Bone marrow (tissue), 2 donors: ENCODE measurements at places on chromosomes 3 and 15.
A peak's percentile ranks its signal among the peaks of the same experiment; 100 is the strongest.

- no peak for DNase-seq
These were observed 42.1 kb downstream of the TLE3 start for GRCh38 chr15:70055601-70056051.

DNA sequence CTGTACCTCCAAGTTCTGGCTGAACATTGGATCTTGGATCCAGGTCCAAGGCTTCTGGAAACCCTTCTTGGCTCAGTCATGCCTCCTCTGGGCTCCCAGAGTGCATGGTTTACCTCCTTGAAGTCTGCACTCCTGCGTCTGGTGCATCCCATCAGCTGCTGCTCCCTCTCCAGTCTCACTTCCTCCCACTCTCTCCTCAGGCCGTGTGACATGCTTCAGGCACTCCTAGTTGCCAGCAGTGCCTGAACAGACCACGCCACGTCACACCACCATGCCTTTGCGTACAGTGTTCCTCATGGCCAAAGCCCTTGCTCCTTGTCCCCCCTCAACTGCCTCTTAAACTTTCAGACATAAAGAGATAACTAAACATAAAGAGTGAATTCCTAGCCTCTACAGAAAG lies 5.7 kb downstream of the GPR27 start:
- DNase-seq: no peak

DNA sequence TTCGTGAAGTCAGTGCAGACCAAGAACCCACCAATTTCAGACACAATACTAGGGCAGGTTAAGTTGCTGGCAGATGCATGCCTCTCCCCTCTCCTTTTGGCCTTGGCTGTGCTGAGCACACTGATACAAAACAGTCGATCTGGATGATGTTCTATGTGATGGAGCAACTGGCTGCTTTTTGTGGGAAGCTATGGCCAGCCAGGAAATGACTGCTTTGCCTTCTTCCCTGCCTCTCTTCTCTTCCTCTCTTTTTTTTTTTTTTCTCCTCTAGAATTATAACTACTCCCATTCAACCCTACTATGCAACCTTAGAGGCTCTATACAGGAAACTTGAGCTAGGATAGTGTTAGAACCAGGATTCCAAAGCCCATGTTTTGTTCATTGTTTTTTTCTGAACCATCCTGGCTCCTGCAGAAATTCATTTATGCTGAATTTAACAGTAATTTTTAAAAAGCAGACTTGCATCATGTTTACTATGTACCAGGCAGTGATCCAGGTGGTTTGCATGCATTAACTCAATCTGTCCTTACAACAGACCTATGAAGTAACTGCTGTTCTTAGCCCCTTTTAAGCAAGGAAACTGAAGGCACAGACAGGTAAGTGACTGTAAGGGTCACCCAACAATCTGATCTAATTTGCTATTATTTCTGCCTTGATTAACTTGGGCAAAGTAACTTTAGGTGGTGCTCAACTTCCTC lies 62.9 kb downstream of the PLD1 start:
- no peak for DNase-seq

GRCh38 chr15:92810418-92811138 lies 89.5 kb upstream of the CHD2 start:
- DNase-seq: peak; percentile 12

DNA sequence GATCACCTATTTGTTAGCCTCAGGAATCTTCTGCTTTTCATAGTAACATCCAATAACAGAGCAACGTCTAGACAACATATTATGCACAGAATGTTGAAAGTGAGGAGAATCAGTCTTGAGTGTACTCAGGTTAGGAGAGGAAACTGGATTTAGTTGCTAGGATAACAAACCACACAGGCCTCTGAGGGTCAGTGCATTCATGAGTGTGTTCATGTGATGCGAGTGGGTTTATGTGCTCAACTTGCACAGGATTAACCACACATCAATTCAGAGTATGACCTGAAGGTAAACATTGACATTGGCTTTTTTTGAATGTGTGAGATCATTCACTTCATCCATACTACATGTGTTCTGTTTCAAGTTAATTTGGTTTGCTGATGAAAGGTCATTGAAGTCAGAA lies 287.6 kb downstream of the DIPK2A start:
- DNase-seq: no peak

DNA sequence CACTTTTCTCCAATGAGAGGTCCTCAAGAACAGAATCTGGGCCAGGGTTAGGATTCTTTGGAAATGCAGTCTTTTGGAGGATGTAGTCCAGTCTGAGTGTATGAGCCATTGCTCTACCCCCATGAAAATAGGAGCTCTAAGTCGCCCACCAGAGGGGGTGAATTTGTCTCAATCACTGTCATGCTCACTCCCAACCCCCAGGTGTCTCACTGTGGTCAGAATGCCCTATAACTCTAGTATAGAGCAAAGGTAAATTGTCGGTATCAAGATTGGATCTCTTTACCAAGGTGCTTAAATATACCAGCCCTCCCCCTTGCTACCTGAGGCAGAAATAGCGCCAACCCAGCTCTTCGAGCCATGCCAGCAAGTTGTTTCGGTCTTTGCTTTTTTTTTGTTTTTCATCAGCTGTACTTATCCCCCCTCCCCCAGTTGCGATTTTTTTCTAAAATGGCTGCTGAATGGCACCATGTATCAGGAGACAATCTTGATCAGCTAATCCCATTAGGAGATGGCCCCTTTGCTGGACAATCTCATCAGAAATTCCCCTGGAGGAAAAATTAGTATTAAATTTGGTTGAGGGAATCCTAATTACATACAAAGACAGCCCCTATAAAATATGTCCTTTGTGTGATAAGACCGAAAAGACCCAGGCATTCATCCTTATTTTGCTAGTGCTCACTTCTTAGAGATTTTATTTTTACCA lies 130.7 kb downstream of the EBLN2 start:
- no peak for DNase-seq

DNA sequence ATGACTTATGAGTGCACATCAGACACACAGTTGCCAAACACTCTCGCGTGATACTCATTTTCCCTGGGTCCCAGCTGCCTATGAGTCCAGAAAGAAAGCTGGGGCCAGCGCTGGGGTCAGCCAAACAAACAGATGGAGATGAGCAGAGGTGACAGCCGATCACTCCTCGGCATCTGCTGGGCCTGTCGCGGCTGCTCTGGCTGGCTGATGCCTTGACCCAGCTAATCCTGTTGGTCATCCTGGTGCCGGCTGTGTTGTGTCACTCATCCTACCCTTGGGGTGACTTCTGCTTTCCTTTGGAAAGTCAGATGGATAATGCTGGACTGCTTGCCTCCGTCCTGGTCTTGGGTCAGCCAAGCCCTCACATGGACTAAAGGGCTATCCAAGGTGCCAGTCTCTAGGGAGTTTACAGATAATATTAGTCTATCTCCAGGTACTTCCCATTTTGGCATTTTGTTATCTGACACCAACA lies 105.3 kb upstream of the PDZRN3 start:
- DNase-seq: no peak

GRCh38 chr3:27467545-27467944 lies 16.6 kb downstream of the SLC4A7 start:
- DNase-seq: peak; percentile 22

DNA sequence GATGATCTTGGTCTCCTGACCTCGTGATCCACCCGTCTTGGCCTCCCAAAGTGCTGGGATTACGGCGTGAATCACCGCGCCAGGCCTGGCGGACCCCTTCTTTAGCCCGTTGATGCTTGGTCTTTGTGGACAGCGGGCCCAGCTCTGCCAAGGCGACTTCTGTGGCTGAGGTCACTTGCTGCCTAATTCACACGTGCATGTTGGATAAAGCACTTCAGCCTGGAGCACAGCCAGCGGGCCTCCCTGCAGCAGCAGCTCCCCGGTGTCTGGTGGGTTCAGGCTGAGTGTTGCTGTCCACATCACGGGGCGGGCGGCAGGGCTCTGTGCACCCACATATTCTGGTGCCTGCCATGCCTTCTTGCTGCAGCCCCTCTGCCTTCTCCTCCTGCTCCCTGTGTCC lies 88.4 kb downstream of the DGKG start:
- no peak for DNase-seq

- DNase-seq: no peak
These were observed 17.5 kb upstream of the SKOR1 start for GRCh38 chr15:67807836-67808235.

DNA sequence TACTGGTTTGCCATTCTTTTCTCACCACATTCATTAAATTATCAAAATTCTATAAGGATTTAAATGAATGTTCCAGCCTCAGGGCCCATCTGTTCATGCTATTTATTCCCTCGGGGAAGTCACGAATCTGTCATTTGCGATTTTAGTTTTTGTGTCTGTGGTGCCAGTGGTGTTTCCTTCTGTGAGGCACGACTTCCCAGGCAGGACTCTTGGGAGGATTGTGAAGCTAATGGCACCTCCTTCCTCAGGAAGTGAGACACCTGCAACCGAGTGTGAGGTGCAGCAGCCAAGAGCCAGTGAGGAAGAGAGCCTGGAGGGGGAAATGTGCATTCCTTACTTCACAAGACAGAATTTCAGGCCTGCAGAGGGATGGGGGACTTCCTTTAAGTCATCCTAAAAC lies 24.1 kb downstream of the SV2B start:
- DNase-seq: no peak

- no peak for DNase-seq
These were observed at the start of gene AADAC for GRCh38 chr3:151813799-151814198. Gene AADAC (plus strand): TSS chr3:151814116. CDS start chr3:151814163, 47 bp downstream.

DNA sequence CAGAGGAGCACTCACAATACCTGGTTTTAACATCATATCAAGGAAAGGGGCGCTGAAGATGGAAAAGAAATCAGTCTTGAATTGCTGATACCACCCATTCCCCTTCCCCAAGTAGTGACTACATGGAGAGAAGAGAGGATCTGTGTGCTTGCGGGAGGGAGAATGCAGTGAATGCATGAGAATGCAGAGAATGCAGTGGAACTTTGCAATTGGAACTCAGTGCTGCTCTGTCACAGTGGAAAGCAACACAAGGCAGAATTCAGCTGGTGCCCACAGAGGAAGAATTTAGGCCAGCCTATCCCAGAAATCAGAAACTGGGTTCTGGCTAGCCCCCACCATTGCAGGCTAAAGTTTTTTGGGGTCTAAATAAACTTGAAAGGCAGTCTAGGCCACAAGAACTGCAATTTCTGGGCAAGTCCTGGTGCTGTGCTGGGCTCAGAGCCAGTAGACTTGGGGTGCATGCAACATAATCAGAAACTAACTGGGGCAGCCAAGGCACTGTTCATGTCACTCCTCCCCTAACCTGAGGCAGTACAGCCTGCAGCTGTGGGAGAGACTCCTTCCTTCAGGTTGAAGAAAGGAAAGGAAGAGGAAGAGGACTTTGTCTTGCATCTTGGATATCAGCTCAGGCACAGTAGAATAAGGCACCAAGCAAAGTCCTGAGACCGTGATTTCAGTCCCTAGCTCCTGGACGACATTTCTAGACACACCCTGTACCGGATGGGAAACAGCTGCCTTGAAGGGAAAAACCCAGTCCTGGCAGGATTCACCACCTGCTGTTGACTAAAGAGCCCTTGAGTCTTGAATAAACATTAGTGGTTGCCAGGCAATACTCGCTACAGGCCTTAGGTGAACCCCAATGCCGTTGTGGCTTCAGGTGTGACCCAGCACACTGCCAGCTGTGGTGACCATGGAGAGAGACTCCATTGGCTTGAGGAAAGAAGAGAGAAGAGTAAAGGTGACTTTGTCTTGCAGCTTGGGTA lies 329.3 kb downstream of the TBL1XR1 start:
- DNase-seq: no peak

- peak; percentile 80 for DNase-seq
These were observed 2.2 kb downstream of the ST6GAL1 start for GRCh38 chr3:186932281-186933181.

- DNase-seq: no peak
These were observed 5.3 kb downstream of the PLCB2 start for GRCh38 chr15:40302288-40302886.

- no peak for DNase-seq
These were observed 45.2 kb downstream of the CCNB2 start for GRCh38 chr15:59150185-59150584.

GRCh38 chr15:54790693-54791092 lies 406.0 kb downstream of the RSL24D1 start:
- no peak for DNase-seq

GRCh38 chr15:57031082-57031481 lies 112.6 kb downstream of the TCF12 start:
- no peak for DNase-seq

GRCh38 chr3:61562042-61562720 lies 810 bp downstream of the PTPRG start:
- no peak for DNase-seq

- no peak for DNase-seq
These were observed 147.8 kb downstream of the SOX2 start for GRCh38 chr3:181859518-181859917.
